CD4-positive, CD25-positive, alpha-beta regulatory T cell (primary cell): ENCODE measurements at places on chromosomes 13 and 19. TPM values are rescaled to one million over a fixed set of nuclear protein-coding genes. Genes with fewer than 3 reads are reported as not detected.
A peak's percentile ranks its signal among the peaks of the same experiment; 100 is the strongest.

HIPK4 gene
- not detected for total RNA-seq

DNA sequence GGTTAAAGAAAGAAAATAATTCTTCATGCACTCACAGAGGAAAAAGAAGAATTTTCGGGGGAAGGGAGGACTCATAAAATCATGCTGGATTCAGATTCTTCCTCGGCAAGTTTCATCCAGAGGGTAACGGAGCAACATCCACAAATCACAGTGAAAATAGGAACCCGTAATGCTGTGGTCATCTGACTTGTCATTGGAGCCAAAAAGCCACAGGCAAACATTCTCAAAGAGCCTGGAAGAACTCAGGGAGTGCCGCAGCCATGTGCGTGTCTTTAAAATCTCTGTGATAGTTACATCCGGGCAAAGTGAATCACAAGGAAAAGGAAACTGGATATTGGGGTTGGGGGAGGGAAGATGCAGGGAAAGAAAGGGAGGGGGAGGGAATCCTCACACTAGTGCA is 33.0 kb upstream of the VSTM2B start:
- H3K27me3 ChIP-seq: peaks cover 8% of the 10 kb centered on the region
- H3K4me1 ChIP-seq: no peaks in the 10 kb centered on the region
- DNase-seq: no peak
- H3K36me3 ChIP-seq: no peaks in the 10 kb centered on the region
- H3K27ac ChIP-seq: no peak overlapping the region
- H3K4me3 ChIP-seq: no peak overlapping the region

GRCh38 chr13:93805736-93806135 is 579.1 kb downstream of the GPC6 start:
- no peaks in the 10 kb centered on the region for H3K27me3 ChIP-seq
- no peaks in the 10 kb centered on the region for H3K4me1 ChIP-seq
- H3K27ac ChIP-seq: no peak overlapping the region
- H3K36me3 ChIP-seq: no peaks in the 10 kb centered on the region

DNA sequence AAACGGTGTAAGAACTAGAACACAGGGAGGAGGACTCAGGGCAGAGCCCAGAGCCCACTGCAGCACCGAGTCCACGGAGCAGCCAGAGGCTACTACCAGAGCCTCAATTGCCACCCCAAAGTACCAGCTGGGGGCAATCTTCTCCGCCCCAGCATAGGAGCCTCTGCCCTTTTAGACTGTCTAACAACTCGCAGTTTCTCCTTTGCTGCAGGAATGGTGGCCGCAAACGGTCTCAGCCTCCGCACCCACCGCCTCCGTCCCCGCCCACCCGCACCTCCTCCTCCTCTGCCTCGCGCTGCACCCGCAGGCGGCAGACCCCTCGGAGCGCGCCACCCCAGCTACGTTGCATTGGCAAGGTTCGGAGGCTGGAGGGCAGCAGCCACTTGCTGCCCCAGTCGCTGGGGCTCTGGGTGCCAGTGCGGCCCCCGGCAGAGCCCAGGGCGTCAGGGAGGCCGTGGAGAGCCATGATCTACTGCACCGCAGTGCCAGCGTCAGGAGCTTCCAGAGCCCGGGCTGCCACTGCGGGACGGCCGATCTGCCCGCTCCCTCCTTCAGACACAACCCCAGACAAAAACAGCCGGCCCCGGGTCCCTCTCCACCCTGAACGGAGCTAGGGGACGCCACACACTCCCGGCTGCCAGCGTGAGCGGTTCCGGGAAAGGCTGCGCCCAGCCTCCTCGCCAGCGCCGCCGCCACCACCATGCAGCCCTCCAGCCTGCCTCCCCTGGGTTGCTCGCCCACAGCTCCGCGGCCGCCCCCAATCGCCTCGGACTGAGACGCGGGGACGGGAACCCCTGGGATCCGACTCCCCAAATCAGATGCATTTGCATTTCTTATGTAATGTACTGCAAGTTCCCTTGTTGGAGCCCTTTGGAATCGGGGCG is 1.8 kb downstream of the FGF14 start:
- H3K36me3 ChIP-seq: no peaks in the 10 kb centered on the region
- H3K27me3 ChIP-seq: peaks cover 49% of the 10 kb centered on the region
- H3K4me1 ChIP-seq: peaks cover 19% of the 10 kb centered on the region
- peak; percentile 2 for DNase-seq
- H3K4me3 ChIP-seq: no peak overlapping the region

DNA sequence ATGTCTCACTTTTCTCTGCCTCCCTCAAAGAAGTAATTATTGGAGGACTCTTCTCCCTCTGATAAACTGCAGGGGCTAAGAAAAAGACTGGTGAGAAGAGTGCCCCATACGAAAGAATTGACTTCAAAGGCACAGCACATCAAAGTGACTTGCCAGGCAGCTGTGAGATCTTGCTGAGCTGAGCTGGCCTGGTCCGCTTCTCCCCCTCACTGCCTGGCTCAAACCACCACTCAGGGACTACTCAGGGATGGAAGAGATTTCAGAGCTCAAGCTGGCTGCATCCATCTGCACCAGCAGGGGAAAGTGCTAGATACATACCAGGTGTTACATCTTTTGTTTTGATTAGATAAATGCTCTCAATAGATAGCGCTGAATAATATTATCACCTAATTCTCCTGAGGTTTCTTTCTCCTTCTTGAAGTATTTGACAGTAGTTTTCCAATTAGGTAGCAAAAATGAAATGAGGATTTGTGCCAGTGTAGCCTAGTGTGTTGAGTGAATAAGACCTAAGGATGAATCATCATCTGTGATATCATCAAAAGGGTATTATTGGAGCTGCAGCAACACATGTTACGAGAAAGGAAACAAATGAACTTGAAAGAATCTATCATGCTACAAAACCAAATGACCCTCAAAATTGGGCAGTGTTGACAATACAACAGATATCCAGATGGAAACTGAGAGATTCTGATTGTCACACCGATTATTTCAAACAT is 379.8 kb downstream of the TBC1D4 start:
- no peak for DNase-seq
- H3K27ac ChIP-seq: no peak overlapping the region
- no peak overlapping the region for H3K4me3 ChIP-seq
- H3K4me1 ChIP-seq: no peaks in the 10 kb centered on the region
- no peaks in the 10 kb centered on the region for H3K36me3 ChIP-seq

GRCh38 chr13:94656766-94657165 is 55.1 kb downstream of the GPR180 start:
- no peaks in the 10 kb centered on the region for H3K4me1 ChIP-seq
- H3K4me3 ChIP-seq: no peak overlapping the region
- H3K27ac ChIP-seq: no peak overlapping the region
- no peaks in the 10 kb centered on the region for H3K27me3 ChIP-seq
- no peak for DNase-seq
